ENCODE measurements at places on chromosomes 5 and 9. TPM values are rescaled to one million over a fixed set of nuclear protein-coding genes. Genes with fewer than 3 reads are reported as not detected.
A peak's percentile ranks its signal among the peaks of the same experiment; 100 is the strongest.

DNA sequence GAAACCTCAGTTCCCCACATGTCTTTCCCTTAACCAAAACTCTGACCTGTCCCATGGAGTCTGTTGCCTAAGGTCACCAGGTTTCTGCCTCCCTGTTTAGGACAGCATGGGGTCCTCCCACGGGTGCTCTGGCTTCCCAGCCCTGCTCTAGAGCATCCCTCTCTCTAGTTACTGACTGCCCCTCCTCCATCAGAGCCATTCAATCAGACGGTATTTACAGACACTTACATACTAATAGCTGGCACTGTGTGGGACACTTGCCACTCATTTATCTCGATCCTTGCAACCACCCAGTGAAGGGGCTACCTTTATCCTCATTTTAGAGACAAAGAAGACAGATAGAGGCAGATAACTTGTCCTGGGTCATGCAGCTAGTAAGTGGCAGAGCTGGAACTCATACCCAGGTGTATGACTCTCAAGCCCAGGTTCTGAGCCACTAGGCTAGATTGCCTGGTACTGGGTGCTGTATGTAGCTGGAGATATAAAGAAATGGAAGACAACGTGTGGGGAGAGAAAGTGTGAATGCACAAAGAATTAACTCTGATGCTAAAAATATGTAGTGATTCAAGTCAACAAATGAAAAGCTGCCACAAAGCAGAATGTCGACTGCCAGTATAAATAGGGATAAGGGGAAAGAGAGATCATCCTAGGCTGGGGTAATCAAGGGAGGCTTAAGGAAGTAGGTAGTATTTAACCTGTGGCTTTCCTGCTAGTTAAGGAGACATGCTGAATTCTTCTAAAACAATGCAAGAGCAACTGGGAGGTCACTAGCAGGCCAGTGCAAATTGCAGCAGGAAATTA lies 52.5 kb upstream of the PDE8B start:
- ATAC-seq = no peak

GRCh38 chr5:156783092-156783491 lies 67.0 kb upstream of the PPP1R2B start:
- ATAC-seq = no peak

DNA sequence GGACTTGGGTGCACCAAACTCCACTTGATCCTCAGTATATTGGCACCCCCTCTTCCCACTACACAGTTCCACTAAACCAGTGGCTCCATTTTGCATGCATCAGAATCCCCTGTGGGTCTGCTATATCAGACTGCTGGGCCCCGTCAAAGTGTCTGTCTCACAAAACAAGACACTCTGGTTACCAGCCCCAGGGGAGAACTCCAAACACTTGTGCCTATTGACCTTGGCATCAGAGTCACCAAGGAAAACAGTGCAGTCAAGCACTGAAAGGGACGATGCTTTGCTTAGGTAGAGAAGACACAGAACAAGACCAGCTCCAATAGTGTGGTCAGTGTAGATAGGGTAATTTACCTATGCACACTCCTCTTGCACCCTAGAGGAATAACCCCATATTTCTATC lies 205.8 kb upstream of the RAI14 start:
- ATAC-seq = no peak

DNA sequence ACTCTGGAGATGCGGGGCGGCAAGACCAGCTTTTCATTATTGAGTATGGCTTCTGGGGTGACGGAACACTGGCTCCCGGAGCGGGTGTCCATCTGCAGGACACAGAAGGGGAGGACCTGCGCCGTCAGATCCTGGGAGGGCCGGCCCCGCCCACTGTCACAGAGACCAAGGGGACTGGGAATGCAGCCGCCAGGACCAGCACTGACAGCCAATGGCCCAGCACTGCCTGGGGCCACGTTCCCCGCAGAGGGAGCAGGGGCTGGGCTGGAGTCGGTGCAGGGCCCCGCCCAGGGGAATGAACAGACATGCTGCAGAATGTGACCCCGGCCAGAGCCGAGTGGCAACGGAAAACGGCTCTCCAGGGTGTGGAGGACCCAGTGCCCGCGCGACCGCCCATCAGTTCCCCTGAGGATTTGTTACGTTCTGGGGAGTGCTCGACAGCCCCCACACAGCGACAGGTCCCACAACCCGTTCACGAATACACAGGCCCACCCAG lies at the start of gene ZDHHC11:
ZDHHC11 (minus strand) TSS at position 476 of the 496 bp plus-strand sequence; CDS start at position 92, 384 bp downstream.
- peak; percentile 92 for ATAC-seq

DNA sequence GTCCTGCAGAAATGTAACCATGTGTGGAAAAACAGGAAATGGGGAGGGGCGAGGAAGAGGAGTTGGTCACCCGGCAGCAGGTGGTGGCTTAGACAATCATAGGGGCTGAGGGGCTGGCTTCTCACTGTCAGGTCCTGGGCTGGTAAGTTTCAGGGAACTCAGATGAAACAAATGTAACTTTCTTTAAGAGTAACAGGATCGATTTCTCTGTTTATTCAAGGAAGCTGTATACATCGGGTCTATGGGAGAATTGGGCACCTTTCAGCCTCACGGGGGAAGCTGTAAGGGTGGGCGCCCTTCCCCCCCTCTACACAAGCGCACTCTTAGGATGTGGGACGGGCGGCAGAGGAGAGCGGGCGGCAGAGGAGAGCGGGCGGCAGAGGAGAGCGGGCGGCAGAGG lies 104.3 kb upstream of the SIMC1 start:
- no peak for ATAC-seq

GRCh38 chr5:146852089-146852488 lies 26.5 kb downstream of the PPP2R2B start:
- no peak for ATAC-seq

GRCh38 chr5:168472329-168472728 lies 13.9 kb upstream of the RARS1 start:
- peak; percentile 92 for ATAC-seq

LCN15 gene
- total RNA-seq = 0.50 TPM

PCDHA3 gene
- total RNA-seq = 5.8 TPM

SELENOP gene
- total RNA-seq = 1.2 TPM

SPINK5 gene
- 8.3 TPM for total RNA-seq

PRDM9 gene
- 0.28 TPM for total RNA-seq

AHRR gene
- 1.3 TPM for total RNA-seq
